ENCODE measurements at places on chromosomes 5 and 9. TPM values are rescaled to one million over a fixed set of nuclear protein-coding genes. Genes with fewer than 3 reads are reported as not detected.
A peak's percentile ranks its signal among the peaks of the same experiment; 100 is the strongest.

DNA sequence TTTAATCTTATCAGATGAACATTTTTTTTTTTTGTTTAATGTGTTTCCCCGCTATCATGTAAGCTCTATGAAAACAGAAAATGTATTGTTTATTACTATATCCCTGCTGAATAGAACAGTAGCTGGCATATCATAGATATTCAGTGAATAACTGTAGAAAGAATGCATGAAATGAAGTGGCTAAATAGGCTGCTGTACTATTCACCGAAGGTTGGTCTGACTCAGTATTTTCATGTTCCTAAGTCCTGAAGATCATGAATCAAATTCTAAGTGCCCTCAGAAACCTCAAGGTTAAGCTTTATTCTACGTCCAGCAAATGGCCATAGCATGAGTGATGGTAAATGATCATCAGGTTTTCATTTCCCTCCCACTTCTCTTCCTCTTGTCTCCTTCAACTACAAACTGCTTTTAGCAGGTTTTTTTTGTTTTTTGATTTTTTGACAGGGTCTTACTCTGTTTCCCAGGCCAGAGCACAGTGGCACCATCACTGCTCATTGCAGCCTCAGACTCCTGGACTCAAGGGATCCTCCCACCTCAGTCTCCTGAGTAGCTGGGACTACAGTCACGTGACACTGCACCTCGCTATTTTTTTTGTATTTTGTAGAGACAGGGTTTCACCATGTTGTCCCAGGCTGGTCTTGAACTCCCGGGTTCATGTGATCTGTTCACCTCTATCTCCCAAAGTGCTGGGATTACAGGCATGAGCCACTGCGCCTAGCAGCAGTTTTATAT lies 19.1 kb upstream of the ZFAND5 start:
- DNase-seq, result no peak

ADGRV1 gene
- 55.4 TPM for total RNA-seq

DNA sequence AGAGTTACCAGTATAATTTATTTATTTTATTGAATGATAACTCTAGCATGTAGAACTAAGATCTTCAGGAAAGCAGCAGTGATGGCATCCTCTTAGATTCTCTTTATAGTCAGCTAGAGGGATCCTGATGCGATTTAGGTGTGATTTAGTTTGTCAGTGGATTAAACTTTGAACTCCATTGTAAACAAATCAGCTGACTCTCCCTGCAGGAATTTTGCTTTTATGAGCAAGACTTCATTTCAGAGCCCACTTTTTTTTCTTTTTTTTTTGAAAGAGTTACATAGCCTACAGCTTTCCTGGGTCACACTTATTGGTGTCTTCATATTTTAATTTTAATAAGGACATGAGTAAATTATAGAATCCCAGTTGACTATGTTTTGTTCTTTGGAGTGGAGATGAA lies 93.8 kb upstream of the SEMA6A start:
- DNase-seq, result no peak

- DNase-seq, result no peak
These were observed 33.1 kb upstream of the AFAP1L1 start for GRCh38 chr5:149238540-149238939.

RRAGA gene
- 53.8 TPM for total RNA-seq

DNA sequence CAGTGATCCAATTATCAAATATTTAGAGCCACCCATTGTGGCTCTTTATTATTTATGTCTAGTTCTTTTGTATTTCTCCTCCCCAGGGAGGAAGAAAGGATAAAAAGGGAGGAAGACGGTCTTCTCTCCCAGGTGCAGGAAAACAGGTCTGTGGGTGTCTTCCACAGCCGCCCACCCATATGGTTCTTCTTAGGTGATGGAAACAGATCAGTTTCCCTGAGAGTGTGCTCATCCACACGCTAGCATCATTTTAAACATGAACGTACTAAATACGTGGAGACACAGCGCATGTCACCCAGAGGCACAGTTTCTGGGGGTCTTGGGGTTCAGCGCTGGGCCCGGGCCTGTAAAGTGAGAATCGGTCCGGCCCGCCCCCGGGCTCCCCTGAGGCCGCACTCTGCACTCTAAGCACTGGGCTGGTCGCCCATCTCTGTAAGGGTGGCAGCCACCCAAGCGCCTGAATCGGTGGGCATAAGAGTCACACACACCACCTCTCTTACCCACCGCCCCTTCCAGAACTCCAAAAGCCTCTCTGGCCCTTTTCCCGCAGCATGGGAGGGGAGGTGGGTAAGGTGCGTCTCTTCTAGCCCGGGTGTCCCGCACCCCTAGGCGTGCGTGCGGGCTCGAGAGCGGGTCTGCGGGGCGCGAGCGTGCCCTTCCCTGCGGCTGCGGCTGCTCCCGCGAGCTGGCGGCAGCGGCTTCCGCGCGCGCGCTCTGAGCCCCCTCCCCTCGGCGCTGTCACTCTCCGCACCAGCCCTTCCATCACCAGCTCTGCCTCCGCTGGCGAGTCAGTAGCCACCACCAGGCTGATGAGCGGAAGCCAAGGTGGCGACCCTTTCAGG lies 1.3 kb downstream of the PTCH1 start:
- DNase-seq, result peak; percentile 60

GRCh38 chr5:103450333-103451061 lies 112.1 kb downstream of the NUDT12 start:
- no peak for DNase-seq

FGF10 gene
- total RNA-seq, result not detected

POMT1 gene
- 34.0 TPM for total RNA-seq

GRCh38 chr9:137069508-137070091 lies 757 bp downstream of the SAPCD2 start:
- DNase-seq, result no peak

AIF1L gene
- 122 TPM for total RNA-seq

DNA sequence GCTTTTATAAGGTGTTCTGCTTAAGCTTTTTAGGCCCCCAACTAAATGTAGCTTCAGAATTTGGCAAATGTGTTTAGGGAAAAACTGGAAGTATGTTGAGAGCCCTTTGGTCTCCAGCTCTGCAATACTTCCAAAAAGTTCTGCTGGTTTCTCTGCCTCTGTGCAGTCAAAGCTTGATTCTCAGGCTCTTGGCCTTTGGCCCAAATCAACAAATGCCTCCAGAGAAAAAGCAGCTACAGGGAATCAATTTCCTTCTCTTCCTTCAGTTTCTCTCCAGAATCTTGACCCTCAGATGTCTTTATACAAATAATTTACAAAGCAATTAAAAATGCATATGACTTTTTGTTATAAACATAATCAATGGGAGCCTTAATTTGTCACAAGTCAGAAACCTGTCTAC lies 235.7 kb downstream of the COMMD10 start:
- no peak for DNase-seq

- no peak for DNase-seq
These were observed 1402.4 kb upstream of the NUDT12 start for GRCh38 chr5:104965006-104965405.

VLDLR gene
- total RNA-seq, result 19.1 TPM

SPEF2 gene
- total RNA-seq, result 0.33 TPM

GRCh38 chr9:12777121-12778022 lies 2.6 kb downstream of the LURAP1L start:
- DNase-seq, result no peak

DNA sequence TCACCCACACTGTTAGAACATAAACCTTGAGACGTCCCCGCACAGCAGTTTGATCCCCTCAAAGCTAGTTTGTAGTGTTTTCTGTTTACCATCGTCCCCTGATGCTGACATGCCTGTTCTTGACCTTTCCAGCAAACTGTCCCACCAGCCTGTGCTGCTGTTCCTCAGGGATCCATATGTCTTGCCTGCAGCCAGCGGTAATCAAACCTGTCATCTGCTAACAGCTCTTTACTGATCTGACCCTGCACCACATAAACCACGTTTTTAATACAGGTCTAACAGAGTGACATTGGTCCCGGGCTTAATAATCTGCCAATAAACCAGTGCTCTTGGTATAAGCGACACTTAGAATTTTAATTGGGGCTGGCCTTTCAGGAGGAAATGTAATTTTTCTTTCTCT lies 34.7 kb downstream of the PPIC start:
- DNase-seq, result no peak

- no peak for DNase-seq
These were observed 149.0 kb downstream of the SSBP2 start for GRCh38 chr5:81601919-81602318.

DNA sequence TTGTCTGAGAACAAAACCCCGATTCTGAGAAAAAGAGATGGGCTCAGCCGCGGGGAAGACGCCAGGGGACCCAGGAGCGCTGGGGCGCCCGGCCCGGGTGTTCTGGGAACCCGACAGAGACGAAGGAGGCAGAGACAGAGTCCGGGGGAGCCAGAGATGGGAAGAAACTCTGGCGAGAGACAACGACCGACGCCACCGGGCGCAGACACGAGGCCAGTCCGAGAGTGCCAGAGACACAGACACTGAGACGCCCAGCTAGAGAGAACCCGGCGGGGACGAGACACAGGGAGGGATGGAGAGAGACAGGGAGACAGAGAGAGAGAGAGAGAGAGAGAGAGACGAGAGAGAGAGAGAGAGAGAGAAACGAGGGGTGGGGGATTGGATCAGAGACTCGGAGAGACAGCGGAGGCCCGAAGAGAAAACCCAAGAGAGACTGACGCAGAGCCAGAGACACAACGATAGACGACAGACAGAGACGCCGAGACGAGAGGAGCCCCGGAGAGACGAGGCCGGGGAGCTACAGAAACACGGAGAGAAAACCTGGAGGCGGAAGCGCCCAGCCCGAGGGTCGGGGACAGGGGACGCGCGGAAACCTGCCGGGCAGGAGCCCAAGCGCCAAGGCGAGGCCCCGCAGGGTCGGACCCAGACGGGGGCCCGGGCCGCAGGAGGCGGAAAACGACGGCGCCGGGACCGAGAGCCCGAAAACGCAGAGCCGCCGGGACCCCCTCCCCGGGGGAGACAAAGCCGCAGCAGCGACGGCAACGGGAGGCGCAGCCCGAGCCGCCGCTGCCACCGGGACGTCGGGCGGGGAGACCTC lies 3.3 kb downstream of the NR5A1 start:
- no peak for DNase-seq

GRCh38 chr9:7095058-7095457 lies 337.3 kb downstream of the KDM4C start:
- no peak for DNase-seq

DNA sequence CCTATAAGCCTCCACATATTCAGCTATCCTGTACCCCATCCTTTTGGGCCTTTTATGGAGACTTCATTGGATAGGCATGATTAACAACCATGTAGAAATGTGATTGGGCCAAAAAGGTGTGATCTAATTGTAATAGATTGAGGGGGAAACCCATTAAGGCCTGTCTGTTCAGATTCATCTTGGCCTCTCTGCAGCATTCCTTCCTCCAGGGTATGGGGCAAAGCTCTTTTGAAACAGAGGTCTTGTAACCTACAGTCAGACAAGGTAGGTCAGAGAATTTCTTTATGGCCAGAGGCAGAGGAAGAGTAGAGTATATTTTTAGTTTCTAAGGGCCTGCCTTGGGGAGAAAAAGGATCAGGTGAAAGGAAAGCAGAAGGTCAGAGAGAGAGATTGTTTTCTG lies 98.5 kb downstream of the INVS start:
- no peak for DNase-seq

SEMA4D gene
- 47.2 TPM for total RNA-seq

MEIKIN gene
- total RNA-seq, result not detected

GRCh38 chr9:133147412-133148198 lies 16.1 kb downstream of the GBGT1 start:
- DNase-seq, result peak; percentile 91

DNA sequence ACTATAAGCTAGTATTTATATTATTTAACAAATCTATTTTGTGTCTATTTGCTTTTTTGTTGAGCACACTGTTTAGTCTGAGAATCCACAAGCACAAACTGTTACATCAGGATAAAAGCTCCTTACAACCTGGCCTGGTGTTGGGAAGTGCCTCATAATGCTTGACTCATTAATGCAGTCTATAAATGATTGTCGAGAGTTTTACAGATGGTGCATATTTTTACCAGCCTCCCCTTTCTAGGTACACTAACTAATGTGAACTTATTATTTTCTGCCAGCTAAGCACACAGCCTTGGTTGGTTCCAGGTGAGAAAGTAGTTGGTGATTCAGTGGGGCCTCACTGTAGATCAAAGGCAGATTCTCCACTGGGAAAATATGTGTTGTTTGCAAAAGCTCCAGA lies 151.0 kb upstream of the ADAMTS16 start:
- DNase-seq, result no peak

GFI1B gene
- total RNA-seq, result not detected

DNA sequence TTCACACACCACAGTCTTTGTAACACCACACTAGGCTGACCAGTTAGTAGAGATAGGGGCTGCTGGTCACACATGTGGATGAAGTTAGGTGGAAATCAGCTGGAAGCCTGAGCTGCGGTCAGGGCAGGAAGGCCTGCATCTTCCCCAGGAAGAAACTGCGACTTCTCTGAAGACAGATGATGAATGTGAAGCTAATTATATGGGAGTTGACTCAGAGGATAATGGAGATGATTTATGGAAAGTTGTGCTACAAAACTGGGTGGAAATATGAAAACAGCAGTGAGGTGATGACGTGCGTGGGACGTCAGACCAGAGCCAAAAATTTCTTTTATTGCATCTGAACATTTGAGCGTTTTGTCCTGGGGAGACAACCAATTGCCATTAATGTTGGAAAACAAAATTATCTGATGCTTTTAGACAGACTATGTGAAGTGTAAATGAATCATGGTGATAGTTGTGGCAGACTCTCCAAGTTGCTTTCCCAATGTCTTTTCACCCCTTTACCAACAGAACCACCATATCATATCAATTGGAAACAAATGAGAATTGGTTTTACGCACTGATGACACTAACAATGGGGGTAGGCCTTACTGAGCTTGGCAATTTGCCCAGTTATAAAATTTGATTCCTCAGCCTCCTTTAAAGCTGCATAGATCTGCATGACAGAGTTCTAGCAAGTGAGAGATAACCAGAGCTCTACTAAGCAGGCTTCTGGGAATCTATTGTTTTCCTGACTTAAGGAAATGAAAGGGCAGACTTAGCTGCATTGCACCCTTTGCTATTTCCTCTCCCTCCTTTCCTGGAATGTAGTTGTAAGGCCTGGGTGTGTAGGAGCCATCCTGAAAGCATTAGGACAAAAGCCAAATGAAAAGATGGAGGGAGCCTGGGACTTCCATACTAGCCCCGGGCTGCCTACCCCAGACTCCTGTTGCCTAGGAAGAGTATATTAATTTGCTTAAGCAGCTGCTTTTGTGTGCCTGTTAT lies 84.0 kb downstream of the RAB3C start:
- DNase-seq, result no peak

HACD4 gene
- total RNA-seq, result 0.59 TPM

- no peak for DNase-seq
These were observed 86.2 kb upstream of the DHFR start for GRCh38 chr5:80740999-80741398.

- DNase-seq, result peak; percentile 28
These were observed 118.7 kb upstream of the CD180 start for GRCh38 chr5:67315082-67315989.

FOXD4L5 gene
- not detected for total RNA-seq
